ENCODE measurements at places on chromosomes 7 and 10. TPM values are rescaled to one million over a fixed set of nuclear protein-coding genes. Genes with fewer than 3 reads are reported as not detected.

NKX2-3 gene
- total RNA-seq: not detected

- no peak for DNase-seq
Measured at GRCh38 chr10:129958629-129959543, 5.2 kb downstream of the EBF3 start.

DNA sequence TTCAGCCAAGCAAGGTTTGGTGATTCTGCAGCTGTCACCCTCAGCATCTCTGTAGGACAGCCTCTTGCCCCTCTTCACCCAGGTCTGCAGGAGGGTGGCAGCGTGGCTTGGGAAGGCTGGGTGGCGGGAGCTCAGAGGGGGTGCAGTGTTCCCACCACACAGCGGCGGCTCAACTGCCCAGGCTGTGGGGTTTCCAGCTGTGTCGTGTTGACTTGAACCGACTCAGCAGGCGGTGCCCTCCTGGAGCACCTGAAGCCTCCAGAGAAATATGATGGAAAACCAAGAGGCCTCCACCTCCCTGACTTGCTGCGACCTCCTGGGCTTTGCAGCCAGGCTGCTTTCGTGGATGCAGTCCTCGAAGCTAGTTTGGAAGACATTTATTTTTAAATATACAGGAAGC, 68.0 kb upstream of the KLF6 start:
- DNase-seq: no peak

CDC14C gene
- total RNA-seq: not detected

DNA sequence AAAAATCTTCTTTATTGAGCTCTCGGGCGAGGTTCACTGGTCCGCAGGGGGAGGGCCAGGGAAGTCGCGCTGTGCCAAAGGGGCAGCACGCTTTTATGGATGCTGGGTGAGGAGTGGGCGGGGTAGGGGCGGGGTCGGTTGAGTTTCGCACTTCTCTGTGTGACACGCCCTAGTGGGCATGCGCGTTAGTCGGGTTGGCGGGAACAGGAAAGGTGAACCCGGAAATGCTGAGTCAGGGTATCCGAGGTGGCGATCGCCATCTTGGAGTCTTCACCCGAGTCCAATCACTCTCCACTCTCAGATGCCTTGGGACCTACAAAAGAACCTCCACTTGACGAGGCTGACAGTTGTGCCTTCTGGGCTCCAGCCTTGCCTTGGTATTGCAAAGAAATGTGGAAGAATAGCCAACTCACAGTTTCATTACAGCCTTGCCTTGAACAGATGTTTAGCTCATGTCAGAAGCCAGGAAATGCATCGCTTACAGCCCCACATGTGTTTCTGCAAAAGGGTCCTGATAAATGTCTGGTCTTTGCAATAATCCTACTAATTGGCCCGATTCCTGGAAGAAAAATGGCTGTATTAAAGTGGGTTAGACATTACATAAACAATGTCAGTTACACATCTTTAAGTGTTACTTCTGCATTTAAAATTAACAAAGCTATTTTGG, 64.1 kb downstream of the AHR start:
- DNase-seq: no peak

DNA sequence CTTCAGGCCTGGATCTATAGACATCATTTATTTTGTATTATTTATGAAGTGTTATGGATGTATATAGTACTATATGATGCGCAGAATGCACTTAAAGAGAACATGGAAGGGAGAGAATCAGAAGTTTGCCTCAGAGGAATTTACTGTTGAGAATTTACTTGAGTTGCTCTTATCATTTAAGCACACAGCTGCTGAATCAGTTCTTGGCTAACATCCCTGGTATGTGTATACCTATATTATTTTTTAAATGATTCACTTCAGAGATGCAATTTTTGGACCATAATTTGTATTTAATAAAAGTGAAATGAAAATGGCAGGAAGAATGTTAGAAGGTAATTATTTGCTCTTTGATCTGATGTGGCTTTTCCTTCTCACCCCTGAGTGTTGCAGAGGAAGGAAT, 191.6 kb downstream of the BICC1 start:
- no peak for DNase-seq
